ENCODE measurements at places on chromosomes 7 and 10. TPM values are rescaled to one million over a fixed set of nuclear protein-coding genes. Genes with fewer than 3 reads are reported as not detected.
A peak's percentile ranks its signal among the peaks of the same experiment; 100 is the strongest.

DNA sequence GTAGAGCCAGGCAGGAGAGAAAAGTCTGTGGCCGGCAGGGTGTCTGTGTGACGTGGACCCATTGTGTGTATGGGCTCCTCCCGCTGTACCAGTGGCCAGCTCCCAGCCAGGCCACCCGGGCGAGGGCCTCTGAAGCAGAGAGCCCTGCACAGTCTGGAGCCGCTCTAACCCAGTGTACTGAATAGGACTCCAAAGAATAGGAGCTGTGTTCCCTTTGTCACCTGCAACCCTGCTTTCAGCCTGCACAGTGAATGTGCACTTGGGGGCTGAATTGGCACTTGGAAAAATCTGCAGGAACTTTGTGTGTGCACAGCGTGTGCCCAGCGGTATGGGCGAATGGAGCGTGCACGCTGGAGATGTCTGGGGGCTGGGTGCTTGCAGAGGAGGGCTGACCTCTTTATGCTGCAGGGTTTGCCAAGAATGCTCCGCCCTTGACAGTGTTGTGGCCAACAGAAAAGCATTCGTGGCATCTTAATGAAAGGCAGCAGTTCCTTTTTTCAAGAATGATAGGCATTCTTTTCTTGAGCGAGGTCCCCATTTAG, 216.2 kb downstream of the AUTS2 start:
- H3K27ac ChIP-seq = peak overlapping the region; percentile 39
- peaks cover 16% of the 10 kb centered on the region for H3K4me1 ChIP-seq
- no peak for DNase-seq
- H3K27me3 ChIP-seq = no peaks in the 10 kb centered on the region

Gene LDB3
- total RNA-seq = 0.76 TPM

DNA sequence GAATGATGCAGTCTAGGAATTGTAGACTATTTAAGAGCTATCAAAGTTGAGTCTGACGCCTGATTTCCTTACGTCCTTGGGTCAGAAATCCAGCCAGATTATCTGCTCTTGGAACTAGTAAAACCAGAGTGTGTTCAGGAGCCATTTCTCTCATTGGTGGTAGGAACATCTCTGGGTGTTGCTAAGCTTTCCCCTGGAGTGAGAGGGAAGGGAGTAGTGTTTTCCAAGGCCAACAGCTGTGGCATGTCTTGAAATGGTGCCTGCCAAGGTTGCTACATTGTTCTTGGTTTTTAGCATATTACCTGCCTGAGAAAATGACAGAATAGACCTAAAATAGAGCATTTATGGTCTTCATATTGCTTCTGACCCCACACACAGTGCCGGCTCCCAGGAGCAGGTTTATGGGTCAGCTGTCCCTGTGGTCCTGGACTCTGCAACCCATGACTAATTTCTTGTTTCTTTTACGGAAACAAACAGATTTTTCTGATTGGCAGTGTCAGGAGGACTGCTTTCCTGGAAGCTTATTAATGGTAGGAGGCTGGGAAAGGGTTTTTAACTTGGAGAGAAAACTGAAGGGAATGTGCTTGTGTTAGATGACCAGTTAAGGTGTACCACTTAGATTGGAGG, 17.5 kb downstream of the GBF1 start:
- peaks cover 20% of the 10 kb centered on the region for H3K4me1 ChIP-seq
- peaks cover 18% of the 10 kb centered on the region for H3K36me3 ChIP-seq
- H3K27me3 ChIP-seq = no peaks in the 10 kb centered on the region
- H3K27ac ChIP-seq = no peak overlapping the region

Gene HTR5A
- total RNA-seq = not detected

GRCh38 chr10:104413528-104413927, 59.9 kb downstream of the CFAP58 start:
- no peak overlapping the region for H3K27ac ChIP-seq
- no peaks in the 10 kb centered on the region for H3K4me1 ChIP-seq
- no peaks in the 10 kb centered on the region for H3K27me3 ChIP-seq
- no peak for DNase-seq
- H3K36me3 ChIP-seq = no peaks in the 10 kb centered on the region

- H3K27me3 ChIP-seq = no peaks in the 10 kb centered on the region
- no peak for DNase-seq
- H3K4me3 ChIP-seq = no peak overlapping the region
- no peaks in the 10 kb centered on the region for H3K36me3 ChIP-seq
- no peaks in the 10 kb centered on the region for H3K4me1 ChIP-seq
These were observed 153.4 kb upstream of the GDF10 start for GRCh38 chr10:47146572-47146971.
